Dermis microvascular lymphatic vessel endothelial cell (primary cell): ENCODE measurements at places on chromosomes 7 and 10.

DNA sequence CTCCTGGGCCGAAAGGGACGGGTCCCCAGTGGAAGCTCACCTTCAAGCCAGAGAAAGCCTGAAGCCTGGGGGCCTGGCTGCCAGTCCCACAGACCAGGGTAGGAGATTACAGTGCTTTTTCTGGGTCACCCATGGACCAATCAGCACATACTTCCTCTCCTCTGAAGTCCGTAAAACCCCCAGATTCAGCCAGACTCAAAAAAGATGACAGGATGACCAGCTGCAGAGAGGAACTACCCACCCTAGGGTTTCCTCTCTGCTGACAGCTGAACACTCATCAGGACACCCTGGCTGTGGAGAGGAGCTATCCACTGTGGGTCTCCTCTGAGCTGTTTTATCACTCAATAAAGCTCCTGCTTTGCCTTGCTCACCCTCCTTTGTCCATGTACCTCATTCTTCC is 78.0 kb downstream of the SAMD9 start:
- no peak for DNase-seq

DNA sequence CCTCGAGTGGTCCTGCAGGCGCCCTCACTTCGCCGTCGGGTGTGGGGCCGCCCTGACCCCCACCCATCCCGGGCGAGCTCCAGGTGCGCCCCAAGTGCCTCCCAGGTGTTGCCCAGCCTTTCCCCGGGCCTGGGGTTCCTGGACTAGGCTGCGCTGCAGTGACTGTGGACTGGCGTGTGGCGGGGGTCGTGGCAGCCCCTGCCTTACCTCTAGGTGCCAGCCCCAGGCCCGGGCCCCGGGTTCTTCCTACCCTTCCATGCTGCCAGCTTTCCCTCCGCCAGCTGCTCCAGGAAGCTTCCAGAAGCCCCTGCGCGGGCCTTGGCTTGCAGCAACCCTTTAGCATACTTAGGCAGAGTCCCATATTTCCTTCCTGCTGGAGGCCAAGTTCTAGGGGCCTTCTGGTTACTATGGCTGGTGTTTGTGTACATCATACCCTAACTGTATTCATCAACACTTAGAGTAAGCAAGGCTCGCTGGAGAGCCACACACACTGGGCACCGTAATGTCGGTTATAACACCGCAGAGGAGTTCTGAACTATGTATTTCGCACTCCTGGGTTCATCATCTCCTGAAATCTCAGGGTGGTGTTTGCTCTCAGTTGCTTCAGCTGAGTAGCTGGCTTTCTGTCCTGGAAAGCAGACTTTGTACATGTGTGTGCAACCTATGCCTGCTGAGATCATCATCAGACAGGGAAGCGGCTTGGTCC is 471 bp downstream of the MGMT start:
- peak; percentile 22 for DNase-seq

GRCh38 chr10:84076540-84077195 is 62.6 kb upstream of the GHITM start:
- no peak for DNase-seq

DNA sequence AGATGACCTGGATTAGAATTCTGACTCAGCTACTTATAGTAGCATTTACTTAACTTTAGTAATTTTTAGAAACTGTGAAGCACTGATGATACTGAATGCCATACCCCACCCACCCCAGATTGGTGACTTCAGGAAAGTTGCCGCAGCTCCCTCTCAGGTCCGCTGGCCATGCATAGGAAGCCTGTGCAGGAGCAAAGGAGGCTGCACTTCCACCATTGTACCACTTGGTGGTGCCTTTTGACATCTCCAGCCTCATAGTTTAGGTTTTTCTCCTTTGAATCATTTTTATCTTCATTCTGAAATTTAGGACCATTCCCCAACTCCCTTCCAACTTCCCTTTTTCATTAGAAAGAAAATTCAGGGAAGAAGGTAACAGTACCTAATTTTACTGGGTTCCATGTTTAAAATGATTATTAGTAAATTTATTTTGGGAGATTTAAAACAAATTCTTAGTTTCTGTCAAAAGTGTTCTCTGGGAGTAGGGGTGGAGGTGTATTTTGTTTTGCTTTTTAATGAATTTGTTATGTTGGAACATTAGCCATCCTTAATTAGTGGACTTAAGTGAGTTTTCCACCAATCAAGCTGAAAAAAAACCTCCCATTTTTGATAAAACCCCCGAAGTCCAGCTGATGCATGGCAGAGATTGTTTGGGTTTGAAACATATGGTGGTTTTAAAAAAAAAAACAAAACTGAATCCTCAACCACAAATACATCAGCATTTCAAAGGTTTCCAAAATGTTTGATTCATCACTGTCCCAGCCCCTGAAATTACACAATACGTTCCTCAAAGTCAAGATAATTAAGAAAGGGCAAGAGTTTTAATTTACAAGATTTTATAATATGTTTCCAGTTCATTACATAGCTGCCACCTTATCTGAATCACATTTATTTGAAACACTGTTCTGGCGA is 109.6 kb downstream of the WNT2 start:
- peak; percentile 44 for DNase-seq

GRCh38 chr10:128617532-128617931 is 491.3 kb upstream of the MKI67 start:
- no peak for DNase-seq

DNA sequence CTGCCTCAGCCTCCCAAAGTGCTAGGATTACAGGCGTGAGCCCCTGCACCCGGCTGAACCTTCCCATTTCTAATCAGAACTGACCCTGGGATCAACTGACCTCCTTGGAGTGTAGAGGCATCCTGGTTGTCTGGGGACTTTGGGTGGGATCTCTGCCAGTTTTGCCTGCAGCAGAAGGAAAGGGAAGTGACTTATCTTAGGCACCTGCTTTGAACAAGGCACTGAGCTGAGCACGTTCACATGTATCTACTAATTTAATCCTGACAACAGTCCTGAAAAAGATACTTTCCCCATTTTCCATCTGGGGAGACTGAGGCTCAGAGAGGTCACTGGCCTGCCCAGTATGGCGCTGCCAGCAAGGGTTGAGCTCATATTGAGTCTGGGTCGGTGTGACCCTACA is 153.4 kb downstream of the CUX1 start:
- no peak for DNase-seq

GRCh38 chr10:43774234-43774769 is 125.6 kb upstream of the ZNF32 start:
- DNase-seq: no peak

- DNase-seq: no peak
These were observed 3.8 kb upstream of the MRC1 start for GRCh38 chr10:17805330-17805729.

- DNase-seq: peak; percentile 76
These were observed 32.8 kb downstream of the ARL4A start for GRCh38 chr7:12719981-12720865.

GRCh38 chr7:36870625-36871354 is 146.5 kb upstream of the AOAH start:
- DNase-seq: no peak

- DNase-seq: no peak
These were observed 48.2 kb upstream of the ODAD2 start for GRCh38 chr10:28047061-28047460.

- DNase-seq: no peak
These were observed 25.3 kb downstream of the CCDC6 start for GRCh38 chr10:59880971-59881510.

GRCh38 chr10:58827381-58827780 is 314.7 kb downstream of the BICC1 start:
- DNase-seq: no peak

DNA sequence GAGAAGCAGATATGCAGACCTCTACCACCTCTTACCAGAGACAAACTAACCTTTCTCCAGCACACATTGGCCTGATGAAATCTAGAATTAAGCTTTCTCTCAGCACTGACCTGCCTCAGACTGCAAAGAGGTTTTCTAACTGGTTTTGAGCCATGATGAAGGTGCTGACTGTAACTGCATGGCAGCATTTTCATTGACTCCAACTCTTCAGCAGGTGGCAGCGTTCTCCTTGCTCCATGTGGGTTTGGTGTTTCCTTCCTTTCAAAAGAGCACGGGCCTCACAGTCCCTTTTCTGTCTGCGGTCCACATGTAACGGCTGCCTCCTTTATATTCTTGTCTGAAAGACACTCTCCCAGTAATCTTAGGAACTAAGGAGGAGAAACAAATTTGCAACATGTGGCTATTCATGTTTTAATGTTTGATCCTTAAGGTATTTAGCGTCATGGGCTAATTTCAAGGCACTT is 12.6 kb downstream of the KLLN start:
- peak; percentile 48 for DNase-seq

DNA sequence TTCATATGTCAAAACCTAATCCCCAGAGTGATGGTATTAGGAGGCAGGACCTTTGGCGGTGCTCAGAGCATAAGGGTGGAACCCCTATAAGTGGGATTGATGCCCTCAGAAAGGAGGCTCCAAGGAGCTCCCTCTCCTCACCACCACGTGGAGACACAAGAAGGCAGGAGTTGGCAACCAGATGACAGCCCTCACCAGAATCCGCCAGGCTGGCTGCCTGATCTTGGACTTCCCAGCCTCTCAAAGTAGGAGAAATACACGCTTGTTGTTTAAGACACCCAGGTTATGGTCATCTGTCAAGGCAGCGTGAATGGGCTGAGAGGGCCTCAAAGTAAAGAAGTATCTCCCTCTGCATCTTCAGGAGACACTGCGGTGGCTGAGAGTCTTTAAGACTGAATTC is 187.7 kb downstream of the TNS3 start:
- no peak for DNase-seq

GRCh38 chr10:58350023-58350422 is 15.2 kb downstream of the UBE2D1 start:
- DNase-seq: no peak

- no peak for DNase-seq
These were observed 174.3 kb downstream of the ADAM12 start for GRCh38 chr10:126214021-126214420.
